Large intestine (tissue), 12 donors: ENCODE measurements at places on chromosomes 6 and 20. TPM values are rescaled to one million over a fixed set of nuclear protein-coding genes. Genes with fewer than 3 reads are reported as not detected.
A peak's percentile ranks its signal among the peaks of the same experiment; 100 is the strongest.

DNA sequence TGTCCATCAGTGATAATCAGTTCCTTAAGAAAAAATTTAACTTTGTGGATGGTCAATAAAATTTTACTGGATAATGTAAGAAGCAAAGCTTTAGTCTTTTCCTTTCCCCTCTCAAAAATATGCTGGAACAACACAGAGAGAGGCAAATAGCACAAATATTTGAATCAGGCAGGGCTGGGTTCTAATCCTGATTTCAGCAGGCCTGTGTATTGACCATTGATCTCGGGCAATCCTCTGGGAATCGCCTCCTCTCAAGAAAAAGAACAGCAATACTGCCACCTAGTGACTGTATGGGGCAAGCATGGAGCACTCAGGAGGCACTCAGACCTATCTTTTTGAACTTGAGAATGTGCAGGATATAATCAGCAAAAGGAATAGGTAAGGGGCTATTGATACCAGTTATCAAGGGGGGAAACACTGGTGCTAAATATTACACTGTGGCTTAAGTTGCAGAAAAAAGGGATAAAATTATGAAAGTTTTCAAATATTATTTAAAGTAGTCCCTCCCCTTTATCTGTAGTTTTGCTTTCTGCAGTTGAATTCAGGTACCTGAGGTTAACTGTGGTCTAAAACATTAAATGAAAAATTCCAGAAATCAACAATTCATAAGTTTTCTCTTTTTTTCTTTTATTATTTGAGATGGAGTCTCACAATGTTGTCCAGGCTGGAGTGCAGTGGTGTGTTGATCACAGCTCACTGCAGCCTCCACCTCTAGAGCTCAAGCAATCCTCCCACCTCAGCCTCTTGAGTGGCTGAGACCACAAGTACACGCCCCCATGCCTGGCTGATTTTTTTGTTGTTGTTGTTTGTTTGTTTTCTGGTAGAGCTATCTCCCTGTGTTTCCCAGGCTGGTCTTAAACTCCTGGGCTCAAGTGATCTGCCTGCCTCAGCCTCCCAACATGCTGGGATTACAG is 91.8 kb upstream of the NHSL1 start:
- DNase-seq: peak; percentile 48
- H3K27me3 ChIP-seq: no peaks in the 10 kb centered on the region
- no peak overlapping the region for H3K27ac ChIP-seq

GRCh38 chr6:35496841-35497570 is at the start of gene TEAD3:
TSS of gene TEAD3 (minus strand) at chr6:35497079.
- peaks cover 13% of the 10 kb centered on the region for H3K27me3 ChIP-seq
- peak within 1 kb of the TSS; percentile 82 for H3K4me3 ChIP-seq
- peaks cover 45% of the 10 kb centered on the region for H3K4me1 ChIP-seq
- peak; percentile 59 for DNase-seq
- peak within 1 kb of the TSS; percentile 87 for H3K27ac ChIP-seq
- peaks cover 3% of the 10 kb centered on the region for H3K36me3 ChIP-seq

DNA sequence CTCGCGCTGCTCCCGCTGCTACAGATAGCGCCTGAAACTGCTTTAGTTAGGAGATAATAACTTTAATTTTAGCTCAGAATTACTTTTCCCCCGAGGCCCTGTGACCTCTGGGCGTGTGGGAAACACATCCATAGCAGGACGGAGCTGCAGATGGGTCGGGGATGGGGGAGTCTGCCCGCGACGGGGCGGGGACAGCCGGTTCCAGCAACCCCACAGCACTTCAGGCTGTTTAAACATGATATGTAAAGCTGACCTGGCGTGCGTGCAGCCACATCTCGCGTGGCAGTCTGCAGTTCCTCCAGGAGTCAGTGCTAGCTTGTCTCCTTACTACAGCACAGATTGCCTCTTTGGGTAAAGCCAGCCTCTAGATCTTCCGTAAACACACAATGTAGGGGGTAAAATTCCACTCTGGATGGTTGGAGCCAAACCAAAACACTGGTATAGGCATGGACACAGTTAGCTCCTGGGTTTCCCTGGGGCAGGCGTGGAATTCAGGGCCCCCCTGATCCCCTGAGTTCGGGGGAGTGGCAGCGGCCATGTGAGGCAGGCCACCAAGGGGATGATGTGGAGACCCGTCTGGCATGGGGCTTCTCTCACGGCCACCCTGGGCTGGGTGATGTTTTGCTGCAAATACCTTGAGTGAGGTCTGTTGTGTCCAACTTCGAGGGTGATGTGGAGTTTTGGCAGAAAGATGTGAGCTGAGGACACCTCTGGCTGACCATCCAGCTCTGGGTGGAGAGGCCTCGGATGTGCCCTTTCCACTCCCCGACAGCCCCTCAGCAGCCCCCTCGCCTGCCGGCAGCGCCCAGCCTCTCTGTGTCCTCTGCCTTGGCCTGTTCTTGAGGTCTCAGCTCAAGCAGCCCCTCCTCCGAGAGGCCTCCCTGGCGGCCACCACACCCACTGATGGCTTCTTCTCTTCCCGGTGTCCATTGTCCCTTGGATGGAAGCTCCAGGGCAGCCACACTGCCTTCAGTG is 214.5 kb downstream of the TAF4 start:
- H3K4me1 ChIP-seq: no peaks in the 10 kb centered on the region
- no peaks in the 10 kb centered on the region for H3K36me3 ChIP-seq
- H3K4me3 ChIP-seq: no peak overlapping the region
- no peaks in the 10 kb centered on the region for H3K27me3 ChIP-seq

GRCh38 chr6:105964979-105965760 is 121.0 kb upstream of the PRDM1 start:
- H3K4me1 ChIP-seq: no peaks in the 10 kb centered on the region
- no peak for DNase-seq
- no peaks in the 10 kb centered on the region for H3K27me3 ChIP-seq
- no peak overlapping the region for H3K4me3 ChIP-seq
- H3K27ac ChIP-seq: no peak overlapping the region

DNA sequence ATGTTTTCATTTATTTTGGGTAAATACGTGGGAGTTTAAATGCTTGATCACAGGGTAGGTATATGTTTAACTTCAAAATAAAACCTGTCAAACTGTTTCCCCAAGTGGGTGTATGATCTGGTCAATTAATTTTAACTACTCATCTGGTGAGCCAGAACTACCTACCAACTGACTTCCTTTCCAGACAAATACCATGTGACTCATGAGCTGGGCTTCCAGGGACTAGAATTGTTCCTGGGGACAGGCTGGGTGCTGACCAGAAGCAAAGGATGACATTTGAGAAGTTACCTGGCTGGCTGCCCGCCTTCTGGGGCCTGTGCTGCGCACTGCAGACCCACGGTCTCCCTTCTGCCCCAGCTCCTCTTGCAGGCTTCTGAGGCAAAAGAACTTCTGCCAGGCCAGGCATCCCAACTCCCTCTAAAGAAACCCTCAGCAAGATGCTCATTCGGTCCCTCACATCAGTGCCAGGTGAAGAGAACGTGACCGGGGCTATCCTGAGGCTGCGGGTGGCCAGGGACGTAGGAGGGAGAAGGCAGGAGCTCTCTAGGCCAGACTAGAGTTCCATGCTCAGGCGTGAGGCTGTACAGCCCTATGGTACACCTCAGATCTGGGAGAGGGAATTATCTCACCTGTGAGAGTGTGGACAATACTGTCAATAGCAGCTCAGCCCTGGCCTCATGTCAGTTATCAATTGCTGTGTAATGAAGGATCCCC is 103.6 kb downstream of the JPH2 start:
- no peak overlapping the region for H3K27ac ChIP-seq
- H3K27me3 ChIP-seq: peaks cover 2% of the 10 kb centered on the region
- H3K4me3 ChIP-seq: no peak overlapping the region
- no peaks in the 10 kb centered on the region for H3K36me3 ChIP-seq
- no peaks in the 10 kb centered on the region for H3K4me1 ChIP-seq

DNA sequence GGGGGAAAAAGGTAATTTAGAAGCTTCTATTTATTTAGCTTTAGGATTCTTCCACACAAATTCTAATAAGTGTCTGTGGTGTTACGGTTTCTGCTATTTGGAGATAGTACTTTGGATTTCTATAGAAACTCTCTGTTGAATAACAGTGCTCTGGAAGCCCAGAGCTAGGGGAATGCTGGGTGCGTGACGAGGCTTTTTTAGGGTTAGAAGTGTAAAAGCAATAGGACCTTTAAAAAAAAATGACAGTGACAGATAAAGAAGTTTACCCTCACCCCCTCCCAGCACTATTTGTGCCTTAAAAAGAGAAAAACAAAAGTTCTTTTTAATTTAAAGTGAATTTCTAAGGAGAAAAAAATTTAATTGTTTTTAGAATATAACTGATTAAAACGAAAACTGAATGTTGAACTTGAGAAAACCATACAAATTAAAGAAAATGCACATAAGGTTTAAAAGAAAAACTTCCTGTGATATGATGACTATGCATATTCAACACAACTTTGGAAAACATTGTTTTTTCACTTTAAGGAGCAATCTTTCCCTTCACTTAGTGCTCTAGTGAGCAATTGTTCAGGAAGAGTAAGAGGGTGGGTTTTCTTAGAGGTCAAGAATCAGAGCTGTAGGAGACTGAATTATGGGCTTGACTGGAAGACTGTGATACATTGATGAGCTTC is 89.6 kb upstream of the RIPOR2 start:
- no peak for DNase-seq
- no peaks in the 10 kb centered on the region for H3K36me3 ChIP-seq
- H3K4me3 ChIP-seq: no peak overlapping the region
- no peaks in the 10 kb centered on the region for H3K4me1 ChIP-seq
- H3K27ac ChIP-seq: no peak overlapping the region
- H3K27me3 ChIP-seq: no peaks in the 10 kb centered on the region

- DNase-seq: no peak
- H3K27ac ChIP-seq: no peak overlapping the region
- H3K4me1 ChIP-seq: no peaks in the 10 kb centered on the region
- no peaks in the 10 kb centered on the region for H3K36me3 ChIP-seq
- no peaks in the 10 kb centered on the region for H3K27me3 ChIP-seq
- no peak overlapping the region for H3K4me3 ChIP-seq
These were observed 55.5 kb downstream of the TPBG start for GRCh38 chr6:82419132-82419581.

Gene PTCHD4
- 0.70 TPM for polyA plus RNA-seq

Gene ANGPT4
- 0.03 TPM for polyA plus RNA-seq

- peaks cover 8% of the 10 kb centered on the region for H3K4me1 ChIP-seq
- DNase-seq: peak; percentile 68
- H3K4me3 ChIP-seq: no peak overlapping the region
- peak overlapping the region; percentile 12 for H3K27ac ChIP-seq
These were observed 103.7 kb downstream of the MYO6 start for GRCh38 chr6:75852721-75853120.

DNA sequence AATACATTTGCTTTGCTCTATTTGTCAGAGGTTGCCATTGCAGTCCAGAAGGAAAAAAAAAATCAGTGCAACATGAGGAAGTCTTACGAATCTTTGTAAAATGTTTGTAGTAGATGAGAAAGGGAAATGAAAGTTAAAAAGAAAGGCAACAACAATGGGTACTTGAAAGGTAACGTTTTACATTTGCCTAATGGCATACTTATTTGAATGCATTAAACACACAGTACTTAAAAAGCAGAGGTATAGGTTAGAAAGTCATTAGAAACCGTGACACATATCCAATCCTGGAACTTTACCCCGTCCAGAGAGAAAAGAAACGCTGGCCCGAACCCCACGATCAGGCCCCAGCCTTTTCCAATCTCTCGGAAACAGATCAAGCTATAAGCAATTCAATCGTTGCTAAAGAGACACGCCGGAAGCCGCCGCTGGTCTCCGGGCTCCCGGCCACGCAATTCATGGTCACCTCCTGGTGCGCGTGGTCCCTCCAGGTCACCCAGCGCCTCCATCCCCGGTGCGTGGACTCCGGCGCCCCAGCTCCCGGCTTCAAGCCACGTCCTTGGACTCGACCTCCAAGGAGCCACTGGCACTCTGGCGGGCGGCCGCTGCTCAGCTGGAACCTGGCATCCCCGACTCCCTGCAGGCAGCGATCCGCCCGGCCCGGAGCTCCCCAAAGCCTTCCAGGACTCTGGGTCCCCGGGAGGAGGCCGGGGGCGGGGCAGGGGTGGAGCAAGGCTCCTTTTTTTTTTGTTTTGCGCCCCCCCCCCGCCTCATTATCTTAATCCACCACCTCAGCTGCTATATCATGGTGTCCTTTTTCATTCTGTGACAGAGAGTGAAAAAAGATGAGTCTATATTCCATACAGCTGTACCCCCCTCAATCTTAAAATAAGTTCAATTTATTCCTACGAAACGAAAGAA is at the start of gene SLC18B1:
SLC18B1 (minus strand) TSS at position 687 of the 918 bp plus-strand sequence; CDS start at position 506, 181 bp downstream.
- peak; percentile 76 for DNase-seq
- H3K4me1 ChIP-seq: no peaks in the 10 kb centered on the region
- no peaks in the 10 kb centered on the region for H3K27me3 ChIP-seq
- peaks cover 9% of the 10 kb centered on the region for H3K36me3 ChIP-seq
- peak within 1 kb of the TSS; percentile 75 for H3K4me3 ChIP-seq

Gene SLC35F1
- polyA plus RNA-seq: 5.1 TPM

GRCh38 chr6:41548098-41548840 is 2.1 kb downstream of the FOXP4 start:
- peaks cover 39% of the 10 kb centered on the region for H3K36me3 ChIP-seq
- peak; percentile 60 for DNase-seq
- peak overlapping the region; percentile 87 for H3K27ac ChIP-seq

DNA sequence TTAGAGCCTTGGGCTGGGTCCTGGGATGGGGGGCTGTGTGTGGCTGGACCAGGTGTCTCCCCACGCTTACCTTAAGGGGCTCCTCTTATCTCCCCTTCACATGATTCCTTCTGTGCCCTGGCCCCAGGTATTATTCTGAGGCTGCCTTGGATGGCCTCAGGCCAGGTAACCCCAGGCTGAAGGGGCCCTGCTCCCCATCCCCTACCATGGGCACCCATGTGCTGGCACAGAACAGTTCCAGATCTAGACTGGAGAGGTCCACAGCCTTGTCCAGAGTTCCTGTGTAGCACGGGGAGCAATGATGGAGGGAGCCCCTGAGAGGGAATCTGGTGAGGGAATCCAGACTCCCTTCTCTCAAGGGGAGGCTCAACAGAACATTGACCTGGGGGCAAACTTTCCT is 32.1 kb downstream of the MOCS1 start:
- H3K27ac ChIP-seq: no peak overlapping the region
- no peak overlapping the region for H3K4me3 ChIP-seq
- H3K4me1 ChIP-seq: peaks cover 15% of the 10 kb centered on the region

DNA sequence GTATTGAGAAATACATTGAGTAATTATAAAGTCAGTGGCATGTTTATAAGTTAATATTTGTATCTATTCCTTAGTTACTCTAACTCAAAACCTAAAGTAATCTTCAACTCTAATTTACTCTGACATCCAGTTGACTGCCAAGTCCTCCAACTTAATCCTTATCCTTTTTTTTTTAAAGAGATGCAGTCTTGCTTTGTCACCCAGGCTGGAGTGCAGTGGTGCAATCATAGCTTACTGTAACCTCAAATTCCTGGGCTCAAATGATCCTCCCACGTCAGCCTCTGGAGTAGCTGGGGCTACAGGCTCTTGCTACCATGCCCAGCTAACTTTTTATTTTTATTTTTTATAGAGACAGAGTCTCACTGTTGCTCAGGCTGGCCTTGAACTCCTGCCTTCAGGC is 24.4 kb downstream of the PTPN1 start:
- H3K27ac ChIP-seq: no peak overlapping the region
- no peaks in the 10 kb centered on the region for H3K27me3 ChIP-seq
- H3K4me3 ChIP-seq: no peak overlapping the region

DNA sequence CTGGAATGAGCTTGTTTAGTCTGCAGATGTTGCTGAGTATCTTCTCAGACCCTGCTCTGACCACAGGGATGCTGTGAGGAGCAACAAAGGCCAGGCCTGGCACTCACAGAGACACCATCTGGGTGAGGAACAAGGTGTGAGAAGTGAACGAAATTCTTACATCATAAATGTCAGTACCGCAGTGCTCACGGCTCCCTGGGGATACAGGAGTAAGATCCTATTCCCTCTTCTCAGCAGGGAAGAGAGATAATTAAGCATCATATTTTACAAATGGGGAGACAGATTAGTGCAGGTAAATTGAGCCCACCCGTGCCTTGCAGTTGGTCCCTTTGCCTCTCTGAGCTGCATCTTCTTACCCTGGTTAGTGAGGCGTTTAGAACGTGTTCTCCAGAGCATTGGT is 106.2 kb downstream of the DTD1 start:
- H3K4me3 ChIP-seq: no peak overlapping the region
- no peaks in the 10 kb centered on the region for H3K36me3 ChIP-seq
- H3K27me3 ChIP-seq: no peaks in the 10 kb centered on the region
- no peak overlapping the region for H3K27ac ChIP-seq
- no peak for DNase-seq
